NCI-H1436 (cell line): ENCODE measurements at places on chromosomes 16 and 17.

DNA sequence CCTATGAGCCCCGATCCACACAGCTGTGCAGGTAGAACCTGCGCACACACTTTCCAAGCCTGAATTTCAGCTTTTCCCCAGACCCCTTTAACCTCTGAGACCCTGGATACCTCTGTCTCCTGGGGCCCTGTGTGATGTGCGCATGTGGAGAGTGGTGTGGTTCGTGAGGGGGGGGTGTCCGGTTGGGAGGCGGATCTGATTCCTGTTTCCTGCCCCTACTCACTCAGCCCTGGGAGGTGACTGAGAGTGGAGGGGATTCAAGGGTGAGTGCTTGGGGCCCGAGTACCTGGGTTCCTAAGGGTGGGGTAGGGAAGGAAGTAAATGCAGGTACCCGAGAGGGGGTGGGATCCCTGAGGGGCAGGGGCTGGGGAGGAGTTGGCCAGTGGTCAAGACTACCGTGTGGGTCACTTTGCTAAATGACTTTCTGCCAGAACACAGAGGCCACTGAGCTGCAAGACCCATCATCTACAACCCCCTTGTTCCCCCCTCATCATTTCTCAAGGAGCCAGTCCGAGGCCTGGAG, 621 bp downstream of the ARHGEF15 start:
- no peak for DNase-seq

DNA sequence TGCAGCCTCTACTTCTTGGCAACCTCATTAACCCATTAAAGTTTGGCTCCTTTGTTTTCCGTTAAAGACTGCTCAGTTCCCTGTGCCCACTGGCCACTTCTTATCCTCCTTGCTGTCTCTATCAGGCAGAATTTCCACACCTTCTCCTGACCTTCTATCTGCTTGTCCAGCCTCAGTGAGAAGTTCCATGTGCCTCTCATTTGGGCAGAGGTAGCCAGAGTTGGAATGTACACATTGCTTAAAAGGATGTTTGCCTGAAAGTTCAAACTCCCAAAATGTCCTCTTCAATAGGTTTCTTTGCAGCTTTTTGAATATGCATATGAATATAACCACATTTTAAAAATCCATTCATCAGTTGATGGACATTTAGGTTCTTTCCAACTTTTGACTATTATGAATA, 47.0 kb downstream of the HSD17B2 start:
- DNase-seq: no peak

GRCh38 chr17:44749980-44750318, 8.8 kb upstream of the ADAM11 start:
- DNase-seq: no peak

GRCh38 chr17:29982991-29983653, 41.7 kb downstream of the EFCAB5 start:
- DNase-seq: no peak

GRCh38 chr17:20981046-20981920, 61.5 kb downstream of the USP22 start:
- DNase-seq: no peak

DNA sequence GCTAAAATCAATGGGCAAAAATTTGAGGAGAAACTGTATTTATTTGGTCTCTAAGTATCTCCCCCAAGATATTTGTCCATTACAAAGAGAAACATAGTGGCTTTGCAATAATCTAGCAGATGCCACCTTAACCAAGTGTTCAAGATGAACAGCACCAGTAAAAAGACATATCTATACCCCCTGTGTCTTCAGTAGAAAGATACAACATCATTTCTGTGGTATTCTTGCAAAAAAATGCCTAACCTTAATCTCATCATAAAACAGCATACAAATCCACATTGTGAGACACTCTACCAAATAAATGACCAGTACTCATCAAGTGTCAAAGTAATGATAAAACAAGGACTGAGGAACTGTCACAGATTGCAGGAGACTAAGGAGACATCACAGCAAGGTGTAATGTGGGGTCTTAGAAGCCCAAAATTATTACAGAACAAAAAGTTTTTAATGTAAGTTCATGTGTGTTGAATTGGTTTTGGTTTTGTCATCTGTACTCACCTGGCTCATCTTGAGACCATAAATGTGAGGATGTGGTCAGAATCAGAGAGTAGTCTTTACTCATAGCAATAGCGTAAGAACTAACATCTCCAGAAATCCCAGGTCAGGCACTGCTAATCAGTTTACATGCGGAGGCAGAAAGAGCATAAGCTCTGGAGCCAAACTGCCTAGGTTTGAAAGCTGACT, 77.2 kb downstream of the AATF start:
- DNase-seq: no peak

DNA sequence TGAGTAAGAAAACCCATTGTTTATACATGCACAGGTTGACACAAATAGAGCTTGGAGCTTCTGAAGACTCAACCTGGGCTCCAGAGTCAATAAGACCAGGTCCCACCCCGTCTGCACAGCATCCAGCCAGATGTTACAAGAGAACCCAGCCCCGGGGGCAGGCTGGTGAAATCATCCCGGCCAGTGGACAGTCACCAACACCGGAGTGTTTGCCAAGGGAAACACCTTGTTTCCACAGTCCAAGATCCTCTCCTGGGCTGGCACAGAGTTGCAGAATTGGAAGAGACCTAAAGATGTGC, 90.3 kb downstream of the RAB11FIP4 start:
- no peak for DNase-seq

- DNase-seq: no peak
These were observed 4.3 kb downstream of the SDK2 start for GRCh38 chr17:73639932-73640331.

DNA sequence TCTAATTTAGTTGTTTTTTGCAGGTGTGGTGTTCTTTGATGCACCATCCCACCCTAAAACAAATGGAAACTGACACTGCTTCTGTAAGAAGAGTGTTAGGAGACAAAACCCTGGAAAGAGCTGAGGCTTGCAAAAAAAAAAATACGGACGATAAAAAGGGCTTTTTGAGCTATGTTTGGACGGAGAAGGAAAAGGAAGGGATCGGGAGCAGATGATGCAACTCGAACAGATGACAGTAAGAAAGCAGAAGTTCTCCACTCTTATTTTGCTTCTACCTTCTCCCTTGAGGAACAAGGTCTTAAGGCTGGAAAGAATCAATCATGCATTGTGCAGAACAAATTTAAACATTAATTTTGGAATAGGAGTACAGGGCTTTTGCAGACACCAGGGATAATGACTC, 136.7 kb downstream of the MAF start:
- no peak for DNase-seq

DNA sequence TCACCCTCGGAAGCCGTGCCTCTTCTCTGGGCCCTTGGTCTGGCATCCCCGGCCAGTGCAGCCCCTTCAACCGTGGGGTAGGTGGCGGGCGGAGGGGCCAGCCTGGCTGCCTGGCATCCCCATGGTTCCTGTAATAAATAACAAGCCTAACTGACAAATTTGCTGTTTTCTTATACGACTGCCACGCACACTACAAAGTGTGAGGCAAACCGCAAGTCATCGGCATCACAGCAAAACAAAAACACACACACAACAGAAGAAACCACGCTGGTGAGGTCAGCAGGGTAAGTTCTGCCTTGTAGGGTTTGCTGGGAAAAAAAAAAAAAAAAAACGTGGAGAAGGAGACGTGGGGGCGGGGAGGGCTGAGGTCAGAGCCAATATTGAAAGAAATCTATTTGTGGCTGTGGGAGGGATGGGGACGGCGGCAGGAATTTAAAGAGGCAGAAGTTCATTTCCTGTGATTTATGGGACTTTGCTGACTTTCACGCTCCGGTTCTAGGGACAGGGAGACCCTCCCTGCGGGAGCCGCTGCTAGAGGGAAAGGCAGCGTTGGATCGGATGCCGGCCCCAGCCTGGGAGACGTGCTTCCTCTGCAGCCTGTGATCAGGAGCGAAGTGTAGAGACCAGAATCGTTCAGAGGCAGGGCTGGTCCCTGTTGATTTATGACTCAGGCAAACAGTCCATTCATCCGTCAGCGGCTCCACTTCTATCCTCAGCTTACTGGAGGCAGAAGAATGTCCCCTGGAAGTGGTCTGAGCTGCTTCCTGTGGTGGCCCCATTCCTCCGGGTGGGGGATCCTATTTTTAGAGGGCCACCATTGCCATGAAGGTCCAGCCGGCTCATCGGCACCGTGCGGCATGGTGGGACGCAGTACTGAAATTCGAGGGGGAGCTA, 162.8 kb downstream of the FOXL1 start:
- DNase-seq: no peak

- DNase-seq: no peak
These were observed 87.9 kb downstream of the ABR start for GRCh38 chr17:1091900-1092299.

GRCh38 chr16:83661656-83662055, 146.1 kb upstream of the HSBP1 start:
- DNase-seq: no peak

DNA sequence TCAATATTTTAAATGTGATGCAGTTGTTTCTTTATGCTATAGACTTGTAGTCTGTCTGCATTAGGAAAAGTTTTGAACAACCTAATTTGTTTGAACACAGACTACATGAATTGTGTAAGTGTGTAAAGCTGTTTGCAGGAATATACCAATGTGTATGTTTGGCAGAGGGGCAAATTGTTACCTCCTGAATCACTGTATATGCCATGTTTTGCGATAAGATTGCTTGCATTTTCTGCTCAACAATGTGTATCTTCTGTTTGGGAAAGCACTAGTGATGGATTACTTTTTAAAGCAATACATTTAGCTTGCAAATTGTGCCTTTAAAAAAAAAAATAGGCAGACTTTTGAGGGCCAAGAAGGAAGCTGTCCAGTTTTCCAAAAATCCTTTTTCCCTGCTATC, 14.6 kb downstream of the RBBP6 start:
- no peak for DNase-seq

DNA sequence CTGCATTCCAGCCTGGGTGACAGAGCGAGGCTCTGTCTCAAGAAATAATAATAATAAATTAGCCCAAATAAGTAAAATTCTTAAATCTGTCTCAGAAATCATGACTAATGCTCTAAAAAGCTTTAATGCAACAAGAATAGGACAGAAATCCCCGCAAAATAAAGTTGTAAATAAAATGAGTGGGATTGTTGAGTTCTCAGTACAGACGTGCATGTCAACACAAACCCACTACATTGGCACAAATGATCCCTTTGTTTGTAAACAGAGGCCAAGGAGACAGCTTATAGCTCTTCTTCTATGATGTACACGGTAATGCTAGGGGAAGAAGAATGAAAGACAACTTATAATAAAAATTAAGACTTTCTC, 6.0 kb downstream of the STAT5B start:
- no peak for DNase-seq

DNA sequence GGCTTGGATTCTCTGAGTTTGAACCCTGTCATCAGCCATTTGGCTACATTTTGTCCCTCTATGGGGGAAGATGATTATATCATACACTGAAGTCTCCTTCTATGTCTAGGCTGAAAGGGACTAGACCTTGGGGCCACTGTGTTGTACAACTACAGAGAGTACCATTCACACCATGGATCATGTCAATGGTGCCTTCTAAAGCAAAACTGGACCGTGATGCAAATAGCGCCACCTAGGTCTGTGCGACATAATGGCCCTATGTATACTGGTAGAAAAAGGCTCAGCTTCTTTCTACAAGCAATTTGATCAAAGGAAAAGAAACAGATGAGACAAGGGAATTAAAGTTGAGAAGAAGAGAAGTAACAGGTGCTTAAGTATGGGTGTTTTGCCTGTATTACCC, 100.7 kb downstream of the LYRM1 start:
- no peak for DNase-seq

- no peak for DNase-seq
These were observed 1.0 kb downstream of the BCL7C start for GRCh38 chr16:30892670-30893416.

- no peak for DNase-seq
These were observed 115.3 kb downstream of the OR1D5 start for GRCh38 chr17:2947996-2948550.

DNA sequence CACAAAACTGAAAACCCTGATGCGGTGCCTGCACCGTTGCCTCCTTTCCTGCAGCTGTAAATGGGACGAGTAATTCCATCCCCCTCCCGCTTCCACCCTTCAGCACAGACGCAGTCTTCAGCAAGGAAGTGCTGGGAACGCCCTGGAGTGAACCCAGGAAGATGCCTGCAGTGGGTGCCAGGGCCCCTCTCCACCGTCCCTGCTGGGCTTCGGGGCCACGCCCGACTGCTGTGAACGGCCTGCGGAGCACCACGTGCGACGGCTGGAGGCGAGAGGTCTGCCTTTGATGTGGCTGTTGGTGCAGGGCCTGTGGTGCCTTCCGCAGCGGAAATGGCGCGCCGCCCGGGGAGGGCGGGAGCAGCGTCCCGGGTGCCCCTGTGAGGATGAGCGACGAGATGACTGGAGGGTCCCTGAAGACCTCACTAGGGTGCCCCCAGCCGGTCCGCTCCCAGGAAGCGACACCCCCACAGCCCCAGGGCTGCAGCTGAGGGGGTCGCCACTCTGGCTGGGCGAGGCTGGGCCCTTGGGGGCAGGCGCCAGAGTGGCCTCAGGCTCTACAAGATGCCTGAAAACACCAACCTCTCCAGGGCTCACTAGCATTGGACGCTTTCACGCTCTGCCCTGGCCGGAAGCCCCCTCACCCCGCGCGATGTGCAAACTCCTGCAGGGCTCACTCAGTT, 749 bp upstream of the MC1R start:
- DNase-seq: peak; percentile 88

GRCh38 chr17:9258115-9259015, 237.1 kb downstream of the NTN1 start:
- DNase-seq: no peak

DNA sequence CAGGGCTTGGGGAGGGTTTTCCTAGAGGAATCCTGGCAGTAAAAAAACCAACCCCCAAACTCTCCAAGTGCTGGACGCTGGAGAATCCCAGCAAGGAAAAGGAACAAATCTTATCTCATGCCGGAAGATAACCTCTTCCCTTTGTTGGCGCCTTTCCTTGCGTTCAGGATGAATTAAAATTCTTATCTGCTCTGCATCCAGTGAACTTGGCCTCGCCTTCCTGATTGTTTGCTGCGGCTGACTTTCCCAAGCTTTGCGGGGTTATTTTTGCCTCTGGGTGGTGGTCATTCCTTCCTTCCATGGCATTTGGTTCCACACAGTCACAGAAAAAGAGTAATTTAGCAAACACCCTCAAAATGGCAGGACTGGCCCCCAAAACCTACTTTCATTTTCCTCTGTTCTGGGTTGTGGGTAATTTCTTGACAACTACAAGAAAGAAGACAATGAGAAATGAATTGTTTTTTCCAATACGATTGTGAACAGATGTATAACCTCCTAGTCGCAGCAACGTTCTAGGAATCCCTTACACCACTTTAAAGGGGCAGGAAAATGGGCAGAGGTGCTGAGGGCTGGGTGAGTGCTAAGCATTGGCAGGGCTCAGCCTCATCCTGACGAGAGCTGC, 77.8 kb downstream of the MRC2 start:
- DNase-seq: no peak

GRCh38 chr17:61456688-61457225, 4.5 kb downstream of the TBX4 start:
- no peak for DNase-seq

DNA sequence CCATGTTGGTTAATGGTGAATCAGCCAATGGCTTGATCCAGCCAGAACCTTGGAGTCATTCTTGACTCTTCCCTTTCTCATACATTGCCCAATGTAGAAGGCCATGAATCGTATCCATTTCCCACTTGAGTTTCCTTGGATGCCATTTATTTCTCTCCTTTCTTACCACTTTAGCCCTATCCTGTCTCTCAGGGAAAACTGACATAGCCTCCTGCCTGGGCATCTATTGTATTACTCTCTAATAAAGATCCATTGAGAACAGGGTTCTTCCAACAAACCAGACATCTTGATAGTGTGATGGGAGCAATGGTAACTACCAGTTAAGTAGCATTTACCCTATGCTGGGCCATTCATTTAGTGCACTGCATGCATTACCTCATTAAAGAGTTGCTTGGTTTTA, 104.2 kb upstream of the CDH11 start:
- no peak for DNase-seq

GRCh38 chr16:11142261-11142630, 113.8 kb downstream of the SOCS1 start:
- no peak for DNase-seq
